NCI-H446 treated with DMSO at 0.1 percent for 48 hours (cell line): ENCODE measurements at places on chromosomes 12 and 14.

GRCh38 chr12:77728018-77728417 lies 102.7 kb upstream of the NAV3 start:
- DNase-seq, result no peak

DNA sequence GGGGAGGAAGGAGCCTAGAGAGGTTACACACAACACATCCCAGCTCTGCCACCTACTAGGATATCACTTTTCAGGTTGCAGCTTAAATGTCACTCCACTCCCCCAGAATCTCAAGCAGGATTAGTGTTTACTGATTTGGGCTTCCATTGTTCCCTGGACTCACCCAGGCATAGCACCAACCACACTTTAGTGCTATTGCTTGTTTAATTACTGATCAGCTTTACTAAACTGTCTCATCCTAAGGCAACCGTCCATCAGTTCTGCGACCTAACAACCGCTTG lies 6.1 kb upstream of the KRT18 start:
- no peak for DNase-seq

DNA sequence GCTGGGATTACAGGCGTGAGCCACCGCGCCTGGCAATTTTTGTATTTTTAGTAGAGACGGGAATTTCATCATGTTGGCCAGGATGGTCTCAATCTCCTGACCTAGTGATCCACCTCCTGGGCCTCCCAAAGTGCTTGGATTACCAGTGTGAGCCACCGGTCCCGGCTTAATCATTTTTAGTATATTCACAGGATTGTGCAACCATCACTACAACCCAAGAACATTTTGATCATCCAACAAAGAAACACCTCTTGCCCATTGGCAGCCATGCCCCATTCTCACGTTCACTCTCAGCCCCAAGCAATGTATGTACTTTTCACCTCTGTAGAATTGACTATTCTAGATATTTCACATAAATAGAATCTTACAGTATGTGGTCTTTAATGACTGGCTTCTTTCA lies 19.9 kb downstream of the SP1 start:
- no peak for DNase-seq

GRCh38 chr14:68730811-68731425 lies 61.9 kb downstream of the ZFP36L1 start:
- no peak for DNase-seq

DNA sequence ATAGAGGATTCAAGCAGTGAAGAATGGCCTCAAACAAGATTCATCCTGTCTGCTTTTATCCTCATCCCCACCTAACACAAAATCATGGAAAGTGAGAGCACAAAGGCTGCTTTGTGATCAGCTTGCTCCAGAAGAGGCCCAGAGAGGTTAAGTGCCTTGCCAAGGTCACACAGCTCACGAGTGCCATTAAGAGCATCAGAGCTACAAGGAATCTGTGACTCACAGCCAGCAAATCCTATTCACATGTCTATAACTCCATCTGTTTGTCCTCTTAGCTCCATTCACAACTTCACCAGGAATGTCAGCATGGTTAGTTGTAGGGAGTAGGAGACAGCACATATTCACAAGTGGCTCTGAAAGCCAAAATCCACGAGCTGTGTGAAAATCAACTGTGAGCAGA lies 79.8 kb downstream of the TTC9 start:
- no peak for DNase-seq

GRCh38 chr12:63403256-63403655 lies 252.3 kb upstream of the AVPR1A start:
- DNase-seq, result no peak

DNA sequence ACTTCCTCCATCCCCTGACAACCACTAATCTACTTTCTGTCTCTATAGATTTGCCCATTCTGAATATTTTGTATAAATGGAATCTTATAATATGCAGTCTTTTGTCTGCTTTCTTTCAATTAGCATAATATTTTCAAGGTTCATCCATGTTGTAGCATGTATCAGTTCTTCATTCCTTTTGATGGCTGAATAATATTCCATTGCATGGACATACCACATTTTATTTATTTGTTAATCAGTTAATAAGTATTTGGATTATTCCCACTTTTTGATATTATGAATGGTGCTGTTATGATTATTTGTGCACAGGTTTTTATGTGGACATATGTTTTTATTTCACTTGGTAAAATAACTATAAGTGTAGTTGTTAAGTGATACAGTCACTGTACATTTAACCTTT lies 155.1 kb upstream of the WSCD2 start:
- DNase-seq, result no peak

- DNase-seq, result no peak
Observed at GRCh38 chr14:74703043-74703442, 9.8 kb downstream of the AREL1 start.

- no peak for DNase-seq
Observed at GRCh38 chr12:20367583-20368113, 689 bp upstream of the PDE3A start.

DNA sequence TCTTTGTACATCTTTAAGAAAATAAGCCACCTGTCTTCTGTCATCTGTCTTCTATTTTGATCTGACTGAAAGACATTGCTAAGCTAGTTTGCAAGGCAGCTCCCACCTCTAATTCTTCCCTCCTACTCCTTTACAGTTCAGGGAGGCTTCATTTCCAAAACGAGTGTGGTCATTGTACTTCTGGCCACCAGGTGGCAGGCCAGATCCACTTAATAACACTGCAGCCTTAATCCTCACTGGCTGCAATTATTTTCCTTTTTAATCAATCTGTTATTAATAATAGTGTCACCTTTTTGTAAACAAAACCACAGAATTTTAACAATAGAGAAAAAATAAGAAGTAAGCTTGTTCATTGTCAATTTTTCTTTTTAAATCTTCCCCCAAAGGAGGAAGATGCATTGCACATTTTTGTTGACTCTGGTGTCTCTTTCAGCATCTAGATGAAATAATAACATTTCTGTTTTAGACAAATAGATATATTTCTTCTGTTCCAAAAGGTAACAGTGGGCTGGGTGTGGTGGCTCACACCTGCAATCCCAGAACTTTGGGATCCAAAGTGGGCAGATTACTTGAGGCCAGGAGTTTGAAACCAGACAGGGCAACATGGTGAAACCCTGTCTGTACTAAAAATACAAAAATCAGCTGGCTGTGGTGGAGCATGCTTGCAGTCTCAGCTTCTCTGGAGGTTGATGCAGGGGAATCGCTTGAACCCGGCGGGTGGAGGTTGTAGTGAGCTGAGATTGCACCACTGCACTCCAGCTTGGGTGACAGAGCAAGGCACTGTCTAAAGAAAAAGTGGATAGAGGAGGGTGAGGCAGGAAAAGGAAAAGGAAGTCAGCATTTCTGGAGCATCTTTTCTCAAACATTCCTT lies 23.3 kb downstream of the GABARAPL1 start:
- DNase-seq, result no peak

DNA sequence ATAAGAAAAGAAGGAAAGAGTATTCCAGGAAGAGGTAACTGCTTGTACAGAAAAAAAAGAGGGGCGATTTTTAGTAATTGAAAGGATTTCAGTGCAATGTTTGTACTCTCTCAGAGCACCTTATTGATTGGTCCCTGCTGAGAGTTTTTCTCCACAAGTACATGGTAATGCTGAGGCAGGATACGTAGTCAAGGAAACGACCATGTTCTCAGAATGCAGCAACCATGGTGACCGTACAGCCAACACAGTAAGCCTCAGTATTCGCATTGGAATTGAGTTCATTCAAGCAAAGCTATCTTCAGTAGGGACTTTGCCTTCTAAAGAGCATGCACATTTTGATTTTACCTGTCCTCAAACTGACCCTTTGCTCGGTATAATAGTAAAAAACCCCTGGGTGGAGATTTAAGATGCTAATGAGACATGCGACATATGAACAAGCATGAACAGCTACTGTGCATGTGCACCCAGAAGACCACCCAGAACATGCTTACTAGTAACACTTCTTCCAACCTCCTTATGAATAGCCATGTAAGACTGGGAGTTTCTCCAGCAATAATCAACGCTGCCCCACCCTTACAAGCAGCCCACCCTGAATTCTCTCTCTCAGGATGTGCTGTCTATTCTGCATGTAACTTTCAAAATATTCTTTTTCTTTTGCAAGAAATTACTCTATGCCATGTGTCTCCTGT lies 6.2 kb upstream of the SLC41A2 start:
- DNase-seq, result no peak

- DNase-seq, result no peak
Observed at GRCh38 chr14:98182393-98183055, 1089.5 kb downstream of the BCL11B start.

DNA sequence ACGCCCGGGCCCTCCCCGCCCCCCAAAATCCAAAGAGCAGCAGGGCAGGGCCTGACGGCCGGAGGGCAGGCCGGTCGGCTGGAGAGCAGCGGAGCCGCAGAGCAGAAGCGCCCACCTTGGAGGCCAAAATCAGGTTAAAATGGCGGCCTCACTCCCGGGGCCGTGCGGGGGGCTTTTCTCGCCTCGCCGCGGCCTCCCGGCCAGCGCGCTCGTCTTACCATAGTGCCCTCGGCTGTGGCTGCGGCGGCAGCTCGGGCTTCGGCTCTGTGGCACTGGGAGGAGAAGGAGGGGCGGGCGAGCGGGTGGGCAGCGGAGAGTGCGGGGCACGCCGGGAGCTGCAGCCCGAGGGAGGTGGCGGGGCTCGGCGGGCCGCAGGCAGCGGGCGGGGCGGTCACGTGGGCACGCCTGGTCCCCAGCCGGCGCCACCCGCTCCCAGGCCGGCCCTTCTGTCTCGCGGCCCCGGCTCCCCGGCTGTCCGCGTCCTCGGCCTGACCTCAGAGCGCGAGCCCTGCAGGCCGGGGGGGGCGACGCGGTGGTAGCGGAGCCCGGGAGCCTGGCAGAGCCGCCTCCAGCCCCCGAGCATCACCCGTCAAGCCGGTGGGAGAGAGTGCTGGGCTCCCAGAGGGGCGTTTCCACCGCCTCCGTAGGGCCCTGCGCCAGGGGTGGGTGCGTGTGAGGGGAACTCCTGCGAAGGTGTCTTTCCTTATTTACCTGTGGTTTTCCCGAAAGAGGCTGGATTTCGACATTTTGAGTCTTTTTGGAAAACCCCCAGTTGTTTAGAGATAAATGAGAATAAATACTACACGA lies at the start of gene CFL2:
Gene CFL2, minus strand, starts transcription at position 274 of the 807 bp plus-strand sequence. Its CDS starts 53 bp downstream, at position 221.
- peak; percentile 79 for DNase-seq

DNA sequence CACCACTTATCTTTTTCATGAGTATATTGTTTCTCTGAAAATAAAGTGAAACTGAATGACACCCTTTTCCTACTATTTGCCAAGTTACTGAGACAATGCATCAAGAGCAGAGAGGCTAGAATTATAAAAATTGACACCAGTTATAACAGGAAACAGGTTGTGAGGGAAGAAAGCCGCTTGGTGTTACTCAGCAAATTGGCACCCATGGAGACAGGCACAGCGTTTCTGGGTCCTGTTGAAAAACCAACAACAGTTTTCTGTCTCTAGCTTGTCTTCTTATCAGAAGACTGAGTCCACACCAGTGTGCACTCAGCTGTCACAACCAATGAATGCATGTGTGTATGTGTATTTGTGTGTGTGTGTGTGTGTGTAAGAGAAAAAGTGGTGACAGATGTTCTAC lies 267.7 kb downstream of the KCNH5 start:
- no peak for DNase-seq

DNA sequence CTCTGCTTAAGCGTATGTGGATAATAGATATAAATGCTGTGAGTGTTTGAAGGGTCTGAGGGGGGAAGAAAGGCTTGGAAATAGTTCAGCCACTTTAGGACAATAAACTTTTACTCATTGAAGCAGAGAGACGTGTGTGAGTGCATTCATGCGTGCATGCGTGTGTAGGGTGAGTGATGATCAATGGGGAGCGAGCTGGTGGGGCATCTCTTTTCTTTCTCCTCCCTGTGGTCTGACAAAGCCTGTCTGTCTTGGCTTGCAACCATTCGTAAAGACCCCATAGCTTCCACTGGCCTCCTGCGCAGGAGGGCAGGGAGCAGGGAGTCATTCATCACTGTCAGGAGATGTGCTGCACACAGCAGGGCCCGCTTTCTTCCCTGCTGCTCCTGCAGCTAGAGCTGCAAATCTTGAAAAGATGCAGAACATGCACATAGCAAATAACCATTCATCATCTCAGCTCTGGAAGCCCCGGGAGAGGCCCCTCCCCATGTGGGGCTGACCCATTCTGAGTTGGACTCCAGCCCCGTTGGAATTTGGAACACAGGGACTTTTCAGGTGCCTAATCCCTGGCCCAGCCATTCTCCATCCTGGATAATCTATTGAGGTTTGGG lies 223.2 kb downstream of the PPM1H start:
- no peak for DNase-seq

GRCh38 chr14:95460647-95461478 lies 55.6 kb downstream of the SYNE3 start:
- peak; percentile 87 for DNase-seq

GRCh38 chr12:1808798-1809480 lies 11.4 kb upstream of the LRTM2 start:
- DNase-seq, result no peak

GRCh38 chr12:52836491-52837412 lies 2.6 kb upstream of the KRT79 start:
- DNase-seq, result no peak

DNA sequence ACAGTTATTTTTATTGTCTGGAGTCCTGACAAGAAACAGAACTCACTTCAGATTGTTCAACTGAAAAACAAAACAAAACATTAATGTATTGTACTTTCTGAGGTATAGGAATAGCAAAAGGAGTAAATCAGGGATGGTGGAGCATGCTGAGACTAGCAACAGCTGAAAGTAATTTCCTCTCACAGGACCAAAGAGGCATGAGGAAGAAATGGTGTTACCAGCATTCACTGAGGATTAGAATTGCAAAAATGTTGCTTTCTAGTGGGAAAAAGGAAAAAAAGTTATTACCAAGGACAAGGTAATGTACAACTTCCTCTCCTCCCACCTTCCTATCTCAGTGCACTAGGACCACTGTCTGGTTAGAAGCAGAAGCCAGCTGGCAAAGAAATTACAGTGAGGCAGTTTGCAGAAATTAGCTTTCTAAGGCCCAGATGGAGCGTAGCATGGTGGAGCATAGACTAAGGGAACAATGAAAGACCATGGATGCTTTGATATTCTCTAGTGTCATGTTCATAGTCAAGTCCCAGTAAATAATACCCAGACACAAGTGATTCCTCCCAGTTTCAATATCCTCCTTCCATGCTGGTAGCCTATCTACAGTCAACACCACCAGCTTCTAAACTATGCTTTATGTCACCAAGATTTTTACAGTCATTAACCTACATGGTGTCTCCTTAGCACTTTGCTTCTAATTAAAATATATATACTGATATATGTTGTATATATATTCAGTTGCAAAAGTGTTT lies 133.7 kb upstream of the DCN start:
- peak; percentile 24 for DNase-seq

DNA sequence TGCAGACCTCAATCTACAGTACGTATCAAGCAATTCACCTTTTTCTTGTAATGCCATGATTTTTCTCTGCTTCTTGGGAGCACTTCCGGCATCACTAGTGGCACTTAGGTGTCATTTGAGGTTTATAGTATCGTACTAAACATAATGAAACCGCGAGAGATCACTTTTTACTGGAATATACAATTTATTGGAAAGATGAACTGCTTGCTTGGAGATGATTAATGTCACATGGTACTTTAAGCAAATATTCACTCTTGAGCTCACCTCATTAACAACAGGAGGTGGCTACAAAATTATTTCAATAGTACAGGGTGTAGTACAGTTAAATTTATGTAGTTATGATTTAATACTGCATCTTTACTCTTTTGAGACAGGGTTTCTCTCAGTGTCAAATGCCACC lies 11.5 kb downstream of the FUT8 start:
- no peak for DNase-seq
